Panc1 (cell line): ENCODE measurements at places on chromosomes 2 and 18. TPM values are rescaled to one million over a fixed set of nuclear protein-coding genes. Genes with fewer than 3 reads are reported as not detected.

Gene SPATA3
- total RNA-seq, result not detected

GRCh38 chr2:33477473-33478468, 1.3 kb downstream of the RASGRP3 start:
- peak; percentile 60 for DNase-seq

DNA sequence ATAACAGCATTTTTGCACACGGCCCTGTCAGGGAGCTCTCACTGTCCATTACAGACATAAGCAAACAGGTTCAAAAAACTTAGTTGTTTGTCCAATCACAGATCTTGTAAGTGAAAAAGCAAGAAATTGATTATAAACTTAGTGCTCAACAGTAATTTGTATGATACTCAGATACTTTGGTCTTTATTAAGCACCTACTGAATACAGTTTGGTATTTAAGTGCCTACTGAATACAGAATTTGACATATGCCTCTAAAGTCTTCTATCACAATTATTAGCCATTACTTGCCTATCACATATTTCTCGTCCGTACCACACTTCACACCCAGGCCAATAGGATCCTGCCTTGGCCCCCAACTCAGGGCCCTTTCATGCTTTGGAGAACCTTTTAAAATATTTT, 283.1 kb downstream of the SUCLG1 start:
- no peak for DNase-seq

Gene GULP1
- total RNA-seq, result 51.5 TPM

GRCh38 chr18:42559069-42559690, 556.3 kb downstream of the RIT2 start:
- no peak for DNase-seq
